ENCODE measurements at places on chromosomes 2 and 18.

DNA sequence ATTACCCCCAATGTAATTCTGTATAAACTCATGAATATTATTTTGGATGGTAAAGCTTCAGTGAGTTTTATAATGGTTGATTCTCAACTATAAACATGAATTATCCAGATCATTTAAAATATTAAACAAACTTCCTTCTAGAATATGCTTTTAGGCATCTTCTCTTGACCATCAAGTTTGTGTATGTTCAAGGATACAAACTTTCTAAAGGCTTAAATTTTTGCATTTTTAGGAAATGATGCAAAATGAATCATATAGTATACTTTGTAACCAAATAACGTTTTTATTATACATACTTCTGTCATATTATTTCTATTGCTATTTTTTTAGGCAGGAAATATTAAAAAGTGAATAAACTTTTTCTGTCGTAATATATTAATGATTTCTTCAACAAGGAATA lies 62.8 kb downstream of the OSBPL6 start:
- DNase-seq, result no peak

DNA sequence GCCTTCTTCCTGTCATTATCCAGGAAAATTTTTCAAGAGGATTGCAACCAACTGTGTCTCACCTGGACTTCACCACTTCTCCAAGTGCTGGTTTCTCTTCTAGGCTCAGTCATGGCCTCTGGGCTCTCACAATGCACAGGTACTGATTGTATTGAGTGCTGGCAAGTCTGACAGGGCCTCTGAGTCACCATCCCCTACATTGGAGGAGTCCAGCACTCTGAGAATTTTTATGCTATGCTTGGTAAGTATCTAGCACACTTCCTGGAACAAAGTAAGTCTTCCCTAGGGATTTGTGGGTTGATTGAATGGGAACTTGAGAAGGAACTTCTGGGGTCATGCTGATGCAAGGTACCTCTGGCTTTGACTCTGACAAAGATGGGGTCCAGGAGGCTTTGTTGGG lies 147.2 kb upstream of the CELF4 start:
- no peak for DNase-seq

GRCh38 chr2:162057426-162057825 lies 16.6 kb downstream of the DPP4 start:
- no peak for DNase-seq

GRCh38 chr18:12657684-12658425 lies at the start of gene SPIRE1:
Gene SPIRE1 (minus strand): TSS chr18:12658107. CDS start chr18:12657866, 241 bp downstream.
- DNase-seq, result no peak

GRCh38 chr2:232174662-232175061 lies 203.9 kb upstream of the ALPP start:
- DNase-seq, result no peak

DNA sequence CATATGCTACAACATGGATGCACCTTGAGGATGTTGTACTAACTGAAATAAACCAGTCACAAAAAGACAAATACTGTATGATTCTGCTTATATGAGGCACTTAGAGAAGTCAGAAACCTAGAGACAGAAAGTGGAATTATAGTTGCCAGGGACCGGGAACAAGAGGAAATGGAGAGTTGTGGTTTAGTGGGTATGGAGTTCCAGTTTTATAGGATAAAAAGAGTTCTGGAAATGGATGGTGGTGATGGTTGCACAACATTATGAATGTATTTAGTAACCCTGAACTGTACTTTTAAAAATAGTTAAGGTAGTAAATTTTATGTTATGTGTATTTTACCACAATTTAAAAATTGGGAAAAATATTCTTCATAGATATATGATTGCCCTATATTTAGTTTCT lies 97.7 kb downstream of the DPP4 start:
- DNase-seq, result no peak

- DNase-seq, result no peak
Measured at GRCh38 chr2:6556755-6557154, 309.0 kb downstream of the CMPK2 start.

DNA sequence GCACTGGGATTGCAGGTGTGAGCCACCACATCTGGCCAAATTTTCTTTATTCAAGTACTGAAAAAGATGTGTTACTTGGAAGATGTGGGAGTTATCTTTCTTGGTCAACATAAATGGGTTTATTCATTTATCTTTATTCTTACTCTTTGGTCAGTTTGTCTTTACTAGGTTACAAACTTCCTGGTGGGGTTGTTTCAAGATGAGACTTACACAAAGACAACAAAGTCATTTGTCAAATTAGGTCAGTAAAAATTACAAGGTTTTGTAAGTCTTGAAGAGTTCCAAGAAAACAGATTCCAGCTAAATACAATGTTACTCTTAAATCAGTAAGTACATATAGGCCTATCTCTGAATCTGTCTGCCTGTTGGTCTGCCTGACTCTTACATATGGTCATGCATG lies 48.9 kb downstream of the DARS1 start:
- no peak for DNase-seq

DNA sequence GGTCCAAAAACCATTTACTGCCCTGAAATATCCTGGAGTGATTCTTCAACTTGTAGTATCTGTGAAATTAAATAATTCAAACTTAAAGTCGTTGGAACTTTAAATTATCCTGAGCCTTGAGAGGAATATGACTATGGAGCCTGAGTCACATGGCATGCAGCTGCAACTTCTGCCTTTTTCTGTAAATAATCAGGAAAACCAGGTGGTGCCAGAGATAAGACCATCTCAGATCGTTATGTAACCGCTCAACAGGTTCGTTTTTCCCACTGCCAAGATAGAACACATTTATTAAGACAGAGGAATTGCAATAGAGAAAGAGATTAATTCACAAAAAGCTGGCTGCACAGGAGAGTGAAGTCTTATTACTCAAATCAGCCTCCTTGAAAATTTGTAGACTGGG lies 876.5 kb downstream of the SUCLG1 start:
- no peak for DNase-seq

GRCh38 chr2:61520261-61520660 lies 17.9 kb downstream of the XPO1 start:
- DNase-seq, result no peak

- no peak for DNase-seq
Measured at GRCh38 chr2:177314722-177315264, 50.3 kb upstream of the NFE2L2 start.

GRCh38 chr2:2831633-2832032 lies 500.6 kb upstream of the MYT1L start:
- DNase-seq, result no peak

DNA sequence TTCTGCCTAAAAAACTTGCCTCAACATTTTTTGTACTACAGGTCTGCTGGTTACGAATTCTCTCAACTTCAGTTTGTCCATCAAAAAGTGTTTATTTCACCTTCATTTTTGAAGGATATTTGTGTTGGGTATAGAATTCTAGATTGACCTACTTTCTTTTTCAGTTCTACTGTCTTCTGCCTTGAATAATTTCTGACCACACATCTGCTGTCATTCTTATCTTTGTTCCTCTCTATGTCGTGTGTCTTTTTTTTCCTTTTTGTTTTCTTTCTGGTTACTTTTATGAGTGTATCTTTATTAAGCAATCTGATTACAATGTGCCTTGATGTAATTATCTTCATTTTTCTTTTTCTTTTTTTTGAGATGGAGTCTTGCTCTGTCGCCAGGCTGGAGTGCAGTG lies 25.3 kb downstream of the ADCY3 start:
- DNase-seq, result no peak

DNA sequence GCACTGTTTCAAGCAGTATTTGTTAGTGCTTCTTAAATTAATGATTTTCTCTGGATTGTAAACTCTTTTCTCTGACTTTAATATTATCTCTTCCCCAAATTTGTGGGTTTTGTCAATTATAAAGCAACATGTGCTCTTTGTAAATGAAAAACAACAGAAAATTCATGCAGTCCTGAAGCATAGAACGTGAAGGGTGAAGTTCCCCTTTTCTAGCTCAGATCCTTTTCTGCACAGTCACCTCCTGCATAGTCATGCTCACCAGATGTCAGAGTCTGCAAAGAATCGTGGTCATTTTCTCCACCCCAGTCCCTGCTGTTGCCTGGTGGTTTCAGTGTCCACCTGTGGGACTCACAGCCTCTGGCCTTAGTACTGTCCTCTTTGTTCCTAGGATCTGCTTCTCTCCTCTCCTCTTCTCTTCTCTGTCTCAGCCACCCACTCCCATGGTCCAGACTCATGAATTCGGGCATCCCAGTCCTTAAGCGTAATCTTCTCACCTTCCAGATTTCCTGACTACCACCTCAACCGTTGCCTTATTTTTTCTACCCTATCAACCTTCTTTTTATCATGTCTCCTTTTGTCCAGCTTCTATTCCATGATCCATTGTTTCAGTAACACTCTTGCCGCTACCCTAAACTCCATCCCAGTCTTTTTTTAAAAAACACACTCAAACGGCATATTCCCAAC lies 229.1 kb downstream of the RTP5 start:
- no peak for DNase-seq

GRCh38 chr2:157258520-157259326 lies 1.2 kb downstream of the GALNT5 start:
- DNase-seq, result no peak

DNA sequence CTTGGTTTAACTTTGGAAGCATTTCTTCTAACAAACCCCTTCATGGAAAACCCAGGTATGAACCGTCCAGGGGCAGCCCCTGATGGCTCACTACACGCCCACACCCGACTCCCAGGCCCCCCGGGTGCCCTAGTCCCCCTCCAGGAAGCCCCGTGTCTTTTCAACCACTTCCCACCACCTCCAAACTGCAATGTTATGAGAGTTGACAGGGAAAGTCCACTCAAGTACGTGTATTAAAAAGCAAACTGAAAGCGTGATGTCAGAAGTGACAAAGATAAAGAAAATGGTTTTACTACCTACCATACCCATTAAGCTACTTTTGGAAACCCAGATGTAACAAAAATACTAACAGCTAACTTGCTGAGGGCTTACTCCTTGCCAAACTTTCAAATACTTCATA lies 51.5 kb downstream of the L3MBTL4 start:
- no peak for DNase-seq

GRCh38 chr2:37590119-37590571 lies 81.3 kb downstream of the CDC42EP3 start:
- no peak for DNase-seq

- DNase-seq, result no peak
Measured at GRCh38 chr2:220279840-220280239, 652.4 kb downstream of the SLC4A3 start.

DNA sequence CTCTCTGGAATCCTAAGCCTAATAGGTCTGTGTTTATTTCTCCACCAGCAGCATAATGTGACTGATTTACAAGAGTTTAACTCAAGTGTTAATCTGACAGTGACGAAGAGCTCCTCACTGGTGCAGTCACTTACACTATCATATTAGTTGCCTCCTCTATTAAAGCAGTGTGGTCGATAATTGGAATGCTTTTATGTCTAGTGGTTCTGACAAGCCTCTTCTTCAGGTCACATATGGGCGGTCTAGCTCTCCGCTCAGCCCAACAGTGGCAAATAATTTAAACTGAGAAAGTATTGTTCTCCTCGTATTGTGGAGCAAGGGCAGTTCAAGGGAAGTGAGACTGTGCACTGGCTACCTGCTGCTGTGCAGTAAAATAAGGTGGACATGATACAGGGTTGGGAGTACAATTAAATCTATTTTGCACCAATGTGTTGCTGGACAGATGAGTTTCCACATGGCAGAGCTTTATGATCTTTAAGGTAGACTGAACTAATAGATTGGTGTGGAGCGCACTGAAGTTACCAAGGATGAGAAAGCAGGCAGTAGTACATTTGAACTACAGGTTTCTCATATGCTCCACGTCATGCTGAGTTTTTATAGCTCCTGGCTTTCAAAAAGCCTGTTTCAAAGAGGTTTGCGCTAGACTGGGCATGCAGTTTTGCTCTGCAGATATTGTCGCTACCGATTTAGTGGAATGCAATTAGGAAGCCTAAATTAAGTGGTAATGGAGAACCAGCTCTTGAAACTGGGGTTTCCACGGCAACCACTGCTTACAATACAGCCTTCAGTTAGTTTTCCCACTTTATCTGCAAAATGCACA lies 151.7 kb upstream of the POU3F3 start:
- no peak for DNase-seq

- DNase-seq, result no peak
Measured at GRCh38 chr2:898319-898718, 52.3 kb upstream of the SNTG2 start.

DNA sequence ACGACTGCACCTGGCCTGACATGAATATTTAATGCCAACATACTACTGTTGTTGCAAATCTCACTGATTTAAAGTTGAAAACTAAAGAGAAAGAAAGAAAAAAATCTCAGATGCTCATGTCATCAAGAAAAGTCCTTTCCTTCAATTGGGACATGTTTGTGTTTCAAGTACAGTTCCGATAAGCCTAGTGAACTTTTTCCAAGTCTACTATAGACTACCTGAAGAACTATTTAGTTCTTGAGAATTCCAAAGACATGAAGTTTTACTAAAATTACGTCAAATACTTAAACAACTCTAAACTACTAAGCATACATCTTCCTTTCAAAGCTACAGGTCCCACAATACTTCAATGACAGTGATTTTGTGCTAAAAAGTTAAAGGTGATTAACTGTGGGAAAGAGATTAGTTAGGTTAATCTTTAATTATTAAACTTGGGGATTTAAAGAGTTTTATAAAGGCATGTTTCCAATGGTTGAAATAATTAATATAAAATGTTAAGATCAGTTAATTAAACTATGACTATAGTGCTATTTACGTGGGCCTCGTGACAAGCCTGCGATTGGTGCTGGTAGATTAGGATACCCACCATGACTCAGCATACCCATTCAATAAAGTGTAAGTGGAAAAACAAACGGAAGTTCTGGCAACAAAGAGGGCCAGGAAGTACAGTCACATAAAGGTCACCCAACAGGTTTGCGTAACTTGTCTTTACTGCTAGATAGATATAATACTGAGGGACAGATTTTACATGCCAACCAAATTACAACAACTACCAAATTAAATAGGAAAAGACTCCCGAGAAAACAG lies 55.5 kb downstream of the SEPTIN10 start:
- no peak for DNase-seq

DNA sequence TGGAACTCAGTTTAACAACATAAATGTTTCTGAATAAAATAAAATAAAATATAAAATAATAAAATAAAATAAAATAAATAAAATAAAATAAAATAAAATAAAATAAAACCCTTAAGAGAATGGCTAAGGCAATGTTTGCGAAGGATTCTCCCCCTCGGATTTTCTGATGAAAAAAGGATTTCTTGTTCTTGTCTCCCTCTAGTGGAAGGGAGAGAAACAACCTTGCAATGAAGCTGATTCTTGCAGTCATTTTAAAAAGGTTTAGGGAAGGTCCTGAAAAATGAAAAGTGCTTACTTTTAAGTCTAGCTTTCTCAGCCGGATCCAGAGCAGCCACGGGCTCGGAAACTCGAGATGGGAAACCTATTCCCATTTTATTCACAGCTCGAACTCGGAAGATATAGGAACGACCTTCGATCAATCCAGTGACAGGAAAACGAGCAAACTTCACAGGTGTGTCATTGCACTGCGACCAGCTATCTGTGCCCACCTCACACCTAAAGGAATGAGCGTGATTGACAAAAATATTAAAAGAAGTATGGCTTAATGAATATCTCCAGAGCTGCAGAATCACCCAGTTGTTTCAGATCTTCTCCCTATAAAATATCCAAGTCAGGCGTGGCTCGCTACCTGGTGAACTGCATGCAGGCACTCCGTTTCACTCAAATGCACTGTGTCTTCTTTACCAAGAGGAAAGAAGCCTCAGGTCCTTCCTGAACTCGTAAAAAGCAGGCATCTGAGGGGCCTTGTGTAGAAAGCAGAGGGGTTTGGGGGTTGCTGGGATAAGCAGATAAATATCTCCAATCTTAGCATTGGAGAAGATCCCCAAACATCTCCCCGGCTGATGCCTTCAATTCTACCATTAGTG lies 68.1 kb downstream of the MYOM1 start:
- DNase-seq, result no peak

GRCh38 chr2:171482877-171483276 lies 39.4 kb upstream of the CYBRD1 start:
- DNase-seq, result no peak

Data from stimulated activated CD8-positive, alpha-beta memory T cell treated with anti-CD3 and anti-CD28 coated beads, Interleukin-7, amount 100 ng/mL, for 1 hour (primary cell).